Heart right ventricle (tissue), 16 donors: ENCODE measurements at places on chromosomes 11 and 22. TPM values are rescaled to one million over a fixed set of nuclear protein-coding genes. Genes with fewer than 3 reads are reported as not detected.
A peak's percentile ranks its signal among the peaks of the same experiment; 100 is the strongest.

- no peak for DNase-seq
- H3K27me3 ChIP-seq: no peaks in the 10 kb centered on the region
- H3K36me3 ChIP-seq: no peaks in the 10 kb centered on the region
- no peak overlapping the region for H3K27ac ChIP-seq
These were observed 59.8 kb downstream of the SLC25A17 start for GRCh38 chr22:40759294-40759840.

Gene SYNGR1
- 37.2 TPM for total RNA-seq

Gene RAG2
- not detected for total RNA-seq

Gene MUC6
- not detected for total RNA-seq

DNA sequence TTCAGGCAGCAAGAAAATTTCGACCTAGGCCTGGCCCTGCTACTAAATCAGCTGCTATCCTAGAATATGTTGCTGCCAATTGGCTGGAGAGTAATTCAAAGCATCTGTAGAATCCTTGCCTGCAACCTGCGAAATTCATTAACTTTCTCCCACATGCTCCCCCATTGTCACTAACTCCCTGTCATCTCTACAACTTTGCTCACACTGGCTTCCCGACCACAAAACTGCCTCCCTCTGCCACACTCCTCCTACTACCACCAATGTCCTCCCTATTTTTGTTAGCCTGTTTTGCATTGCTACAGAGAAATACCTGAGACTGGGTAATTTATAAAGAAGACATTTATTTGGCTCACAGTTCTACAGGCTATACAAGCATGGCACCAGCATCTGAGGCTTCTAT lies 570.6 kb downstream of the INSC start:
- no peak for DNase-seq
- peak overlapping the region; percentile 29 for H3K27ac ChIP-seq
- no peak overlapping the region for H3K4me3 ChIP-seq

Gene IGLL1
- not detected for total RNA-seq

Gene VSIG10L2
- not detected for total RNA-seq

DNA sequence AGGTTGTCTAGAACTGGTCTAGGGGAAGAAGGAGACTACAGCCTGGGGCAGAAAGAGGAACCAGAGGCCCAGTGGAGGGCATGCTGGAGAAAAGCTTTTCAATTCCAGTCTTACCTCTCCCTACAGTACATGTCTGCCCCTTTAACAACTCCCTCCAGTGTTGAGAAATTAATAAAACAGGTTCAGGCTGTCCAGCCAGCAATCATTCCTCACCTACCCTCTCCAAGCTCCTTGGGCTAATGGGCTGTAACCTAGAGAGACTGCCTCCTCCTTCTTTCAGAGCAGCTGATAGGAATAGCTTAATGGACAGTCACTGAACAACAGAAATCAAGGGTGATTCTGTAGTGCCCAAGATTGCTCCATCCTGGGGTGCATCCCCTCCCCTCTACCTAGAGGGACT lies 8.8 kb downstream of the SLC35F2 start:
- no peak overlapping the region for H3K27ac ChIP-seq
- no peaks in the 10 kb centered on the region for H3K27me3 ChIP-seq
- no peaks in the 10 kb centered on the region for H3K4me1 ChIP-seq
- no peak overlapping the region for H3K4me3 ChIP-seq
- no peaks in the 10 kb centered on the region for H3K36me3 ChIP-seq

DNA sequence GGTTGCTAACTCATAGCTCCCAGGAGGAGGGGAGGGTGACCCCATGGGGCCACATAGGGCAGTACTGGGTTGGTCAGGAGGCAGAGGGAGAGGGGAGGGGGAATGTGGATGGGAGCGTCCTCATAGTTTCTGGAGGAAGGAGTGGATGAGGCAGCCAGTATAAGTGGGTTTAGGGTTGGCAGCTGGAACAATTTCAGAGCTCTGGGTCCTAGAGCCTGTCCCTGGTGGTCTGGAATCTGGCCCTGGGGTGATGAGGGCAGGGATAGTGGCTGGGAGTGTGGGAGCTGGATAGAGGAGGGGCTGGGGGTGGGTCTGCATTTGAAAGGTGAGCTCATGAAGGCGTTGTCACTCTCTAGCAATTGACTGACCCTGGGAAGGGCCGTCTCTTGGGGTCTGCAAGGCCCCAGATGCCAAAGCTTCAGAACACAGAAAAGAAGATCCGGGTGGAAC lies 5.3 kb upstream of the MRGPRG start:
- H3K4me3 ChIP-seq: no peak overlapping the region
- H3K36me3 ChIP-seq: no peaks in the 10 kb centered on the region
- no peaks in the 10 kb centered on the region for H3K4me1 ChIP-seq
- no peaks in the 10 kb centered on the region for H3K27me3 ChIP-seq
- DNase-seq: no peak
- no peak overlapping the region for H3K27ac ChIP-seq

- peak overlapping the region; percentile 49 for H3K27ac ChIP-seq
- DNase-seq: no peak
- no peaks in the 10 kb centered on the region for H3K36me3 ChIP-seq
- no peaks in the 10 kb centered on the region for H3K27me3 ChIP-seq
- H3K4me3 ChIP-seq: no peak overlapping the region
These were observed 78.4 kb downstream of the ADAMTS15 start for GRCh38 chr11:130526846-130527245.

Gene CNGA4
- total RNA-seq: not detected

GRCh38 chr11:17489751-17490150 lies 13.1 kb upstream of the ABCC8 start:
- no peak overlapping the region for H3K27ac ChIP-seq
- H3K36me3 ChIP-seq: no peaks in the 10 kb centered on the region
- DNase-seq: no peak
- H3K27me3 ChIP-seq: no peaks in the 10 kb centered on the region
- no peak overlapping the region for H3K4me3 ChIP-seq
- H3K4me1 ChIP-seq: peaks cover 11% of the 10 kb centered on the region

Gene PHLDA2
- 2.1 TPM for total RNA-seq

DNA sequence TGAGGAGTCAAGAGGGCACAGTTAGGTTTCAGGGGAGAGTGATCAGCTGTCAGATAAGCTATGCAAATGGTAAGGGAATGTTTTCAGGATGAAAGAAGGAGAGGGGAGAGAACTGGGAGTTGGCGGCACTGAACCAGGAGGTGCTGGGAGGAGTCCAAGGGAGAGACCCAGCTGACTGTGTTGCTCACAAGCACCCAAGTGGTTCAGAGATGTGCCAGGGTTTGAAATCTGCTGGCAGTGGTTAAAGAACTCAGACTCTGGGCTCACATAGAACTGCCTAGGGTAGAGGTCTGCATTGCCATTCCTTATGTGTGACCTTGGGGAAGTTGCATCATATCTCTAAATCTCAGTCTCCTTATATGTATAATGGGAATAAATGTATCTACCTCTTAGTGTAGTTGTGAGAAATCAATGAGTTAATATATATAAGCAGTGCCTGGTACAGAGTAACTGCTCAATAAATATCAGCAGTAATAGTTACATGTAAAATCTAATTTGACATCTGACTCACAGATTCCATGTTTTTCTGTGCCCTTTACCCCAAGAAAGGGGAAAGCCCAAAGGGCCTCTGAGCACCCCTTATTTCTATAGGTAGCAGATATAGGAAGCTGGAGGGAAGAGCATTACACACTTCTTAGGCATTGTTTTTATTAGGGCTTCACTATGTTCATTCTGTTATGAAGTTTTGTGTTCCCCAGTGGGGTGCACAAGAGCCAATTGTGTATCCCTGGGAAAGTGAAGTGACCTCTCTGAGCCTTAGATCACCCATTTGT lies 66.9 kb upstream of the SESN3 start:
- H3K27me3 ChIP-seq: no peaks in the 10 kb centered on the region
- no peak overlapping the region for H3K4me3 ChIP-seq
- no peaks in the 10 kb centered on the region for H3K4me1 ChIP-seq
- no peak for DNase-seq

Gene ASCL2
- total RNA-seq: not detected

- H3K27me3 ChIP-seq: peaks cover 26% of the 10 kb centered on the region
- H3K27ac ChIP-seq: no peak overlapping the region
- H3K4me3 ChIP-seq: no peak overlapping the region
These were observed 81.4 kb upstream of the THY1 start for GRCh38 chr11:119504371-119504770.

Gene IL18BP
- total RNA-seq: 4.9 TPM

Gene KCNJ1
- total RNA-seq: not detected

GRCh38 chr22:32538521-32538920 lies 63.9 kb downstream of the FBXO7 start:
- H3K4me1 ChIP-seq: peaks cover 39% of the 10 kb centered on the region
- no peak overlapping the region for H3K27ac ChIP-seq
- no peak overlapping the region for H3K4me3 ChIP-seq
- DNase-seq: no peak

Gene DGCR6L
- total RNA-seq: 42.0 TPM

GRCh38 chr22:38957046-38957770 lies at the start of gene APOBEC3A:
TSS of gene APOBEC3A (plus strand) at chr22:38957609. CDS start at chr22:38957692, 83 bp downstream.
- H3K27me3 ChIP-seq: no peaks in the 10 kb centered on the region
- H3K4me3 ChIP-seq: no peak within 1 kb of the TSS
- H3K27ac ChIP-seq: peak within 1 kb of the TSS; percentile 75

Gene MUC15
- not detected for total RNA-seq

Gene SYT9
- 0.15 TPM for total RNA-seq

Gene SCARF2
- 3.5 TPM for total RNA-seq

DNA sequence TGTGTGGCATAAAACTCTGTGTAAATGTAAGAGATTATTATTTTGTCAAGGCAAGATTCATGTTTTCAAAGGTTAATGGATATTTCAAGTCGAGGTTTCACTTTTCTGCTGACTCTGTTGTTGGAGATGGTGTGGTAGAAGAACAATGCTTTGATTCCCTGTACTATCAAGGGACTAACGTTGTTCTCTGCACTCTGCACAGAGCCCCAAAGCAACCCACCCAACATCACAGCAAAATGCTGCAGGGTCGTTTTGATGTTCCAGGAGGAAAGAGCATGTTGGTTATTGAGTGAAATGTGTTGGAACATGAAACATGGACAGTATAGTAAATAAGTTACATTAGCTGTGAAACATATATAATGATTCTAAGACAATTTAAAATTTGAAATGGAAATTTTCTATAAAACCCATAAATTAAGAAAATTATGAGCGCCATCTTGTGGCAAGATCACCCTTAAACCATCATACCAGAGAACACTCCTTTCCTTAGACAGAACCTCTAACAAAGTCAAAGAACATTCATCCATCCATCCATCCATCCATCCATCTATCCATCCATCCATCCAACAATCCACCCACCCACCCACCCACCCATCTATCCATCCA lies 164.4 kb upstream of the ZBED5 start:
- H3K36me3 ChIP-seq: no peaks in the 10 kb centered on the region
- DNase-seq: no peak
- no peaks in the 10 kb centered on the region for H3K4me1 ChIP-seq
- H3K27me3 ChIP-seq: no peaks in the 10 kb centered on the region

DNA sequence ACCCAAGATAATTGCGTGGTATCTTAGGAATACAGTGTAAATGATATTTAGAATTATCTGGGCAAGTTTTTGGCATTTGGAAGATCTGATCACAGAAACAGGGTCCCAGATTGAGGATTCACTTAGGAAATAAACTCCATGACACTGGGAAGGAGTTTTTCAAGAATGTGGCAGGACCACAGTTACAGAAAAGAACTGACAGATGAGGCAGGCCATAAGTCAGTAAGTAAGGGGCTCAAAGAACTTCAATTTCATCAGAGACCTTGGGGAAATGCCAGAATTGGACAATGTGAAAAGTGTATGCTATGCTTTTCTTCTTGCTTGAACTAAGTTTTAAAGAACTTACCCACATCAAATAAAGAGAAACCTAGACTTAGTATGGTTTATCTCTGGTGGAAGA lies 49.3 kb downstream of the RBMXL2 start:
- H3K4me1 ChIP-seq: no peaks in the 10 kb centered on the region
- no peaks in the 10 kb centered on the region for H3K27me3 ChIP-seq
- H3K36me3 ChIP-seq: no peaks in the 10 kb centered on the region
- no peak overlapping the region for H3K27ac ChIP-seq

- peak overlapping the region; percentile 97 for H3K27ac ChIP-seq
- H3K27me3 ChIP-seq: no peaks in the 10 kb centered on the region
- DNase-seq: peak; percentile 46
These were observed 2.7 kb downstream of the PLXNB2 start for GRCh38 chr22:50304528-50305392.

- H3K4me3 ChIP-seq: no peak overlapping the region
- H3K36me3 ChIP-seq: no peaks in the 10 kb centered on the region
- H3K4me1 ChIP-seq: peaks cover 62% of the 10 kb centered on the region
- H3K27me3 ChIP-seq: no peaks in the 10 kb centered on the region
- DNase-seq: no peak
These were observed 88.4 kb downstream of the MORC2 start for GRCh38 chr22:30880181-30880601.

Gene MOGAT2
- 0.35 TPM for total RNA-seq

Gene ATM
- 37.3 TPM for total RNA-seq

- no peak for DNase-seq
- H3K27me3 ChIP-seq: peaks cover 15% of the 10 kb centered on the region
- no peak overlapping the region for H3K27ac ChIP-seq
- H3K36me3 ChIP-seq: no peaks in the 10 kb centered on the region
- H3K4me3 ChIP-seq: no peak overlapping the region
- no peaks in the 10 kb centered on the region for H3K4me1 ChIP-seq
These were observed 52.3 kb downstream of the RASSF10 start for GRCh38 chr11:13061294-13061990.

DNA sequence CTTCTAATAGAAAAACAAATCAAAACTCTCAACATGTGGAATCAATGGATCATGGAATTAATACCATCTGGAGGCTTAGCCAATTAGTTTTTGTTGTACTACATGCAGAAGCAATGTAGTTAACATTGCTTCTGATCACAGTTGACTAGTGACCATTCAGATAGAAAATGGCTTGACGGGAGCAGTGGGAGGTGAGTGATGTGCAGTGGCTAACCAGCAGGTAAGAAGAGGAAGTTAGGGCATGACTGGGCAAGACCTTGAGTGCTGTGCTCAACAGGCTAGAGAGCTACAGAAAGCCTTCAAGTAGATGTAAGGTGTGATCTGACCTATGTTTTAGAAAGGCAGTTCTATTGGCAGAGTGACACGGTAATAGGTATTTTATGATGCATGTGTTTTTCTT lies 60.7 kb upstream of the ALKBH3 start:
- H3K4me1 ChIP-seq: no peaks in the 10 kb centered on the region
- no peak for DNase-seq
- peaks cover 34% of the 10 kb centered on the region for H3K36me3 ChIP-seq
- H3K27me3 ChIP-seq: no peaks in the 10 kb centered on the region

GRCh38 chr11:997907-998306 lies 38.6 kb downstream of the MUC6 start:
- H3K4me1 ChIP-seq: no peaks in the 10 kb centered on the region
- no peak overlapping the region for H3K27ac ChIP-seq
- no peaks in the 10 kb centered on the region for H3K27me3 ChIP-seq
- peaks cover 98% of the 10 kb centered on the region for H3K36me3 ChIP-seq
- no peak overlapping the region for H3K4me3 ChIP-seq

- no peaks in the 10 kb centered on the region for H3K36me3 ChIP-seq
- H3K27ac ChIP-seq: no peak overlapping the region
- H3K27me3 ChIP-seq: no peaks in the 10 kb centered on the region
- H3K4me3 ChIP-seq: no peak overlapping the region
These were observed 880.6 kb downstream of the LUZP2 start for GRCh38 chr11:25377466-25377865.

DNA sequence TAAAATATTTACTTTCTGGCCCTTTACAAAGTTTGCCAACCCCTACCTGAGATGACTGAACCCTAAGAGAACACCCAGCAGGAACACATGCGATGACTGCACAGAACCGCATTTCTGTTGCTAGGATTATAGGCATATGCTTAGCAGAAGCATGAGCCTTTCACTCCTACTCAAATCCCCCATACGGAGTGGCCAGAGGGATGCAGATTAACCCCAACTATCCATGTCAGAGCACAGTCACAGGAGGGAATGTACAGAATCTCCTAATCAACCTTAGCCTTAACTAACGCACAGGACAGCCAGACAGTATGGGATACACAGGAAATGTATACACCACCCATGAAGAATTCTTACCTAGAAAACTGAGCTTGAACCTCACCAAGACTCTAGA lies 6.2 kb downstream of the HPS4 start:
- DNase-seq: no peak
- peaks cover 75% of the 10 kb centered on the region for H3K36me3 ChIP-seq
- H3K27ac ChIP-seq: no peak overlapping the region
- peaks cover 40% of the 10 kb centered on the region for H3K4me1 ChIP-seq
- no peaks in the 10 kb centered on the region for H3K27me3 ChIP-seq
